AML-193 (cell line): ENCODE measurements at places on chromosomes 5 and 9.

DNA sequence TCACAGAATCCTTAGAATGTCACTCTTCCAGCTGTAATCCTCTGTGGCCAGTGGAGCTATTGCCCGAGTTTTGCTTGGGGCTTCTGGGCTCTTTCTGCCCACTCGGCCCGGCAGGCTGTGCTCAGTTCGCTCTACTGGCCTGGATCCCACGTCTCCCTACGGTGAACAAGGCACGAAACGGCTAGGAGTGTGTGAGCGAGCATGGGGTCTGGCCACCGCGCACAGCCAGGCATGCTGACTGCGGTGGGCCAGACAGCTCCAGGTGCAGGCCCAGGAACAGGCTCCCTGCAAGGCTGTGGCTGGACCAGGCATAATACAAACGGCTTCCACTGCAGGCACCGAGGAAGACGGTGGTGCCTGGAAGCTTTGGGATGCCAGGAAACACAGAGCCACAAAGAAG, 2035.5 kb upstream of the ACO1 start:
- DNase-seq: no peak

GRCh38 chr9:134393582-134394280, 67.5 kb downstream of the RXRA start:
- DNase-seq: no peak

DNA sequence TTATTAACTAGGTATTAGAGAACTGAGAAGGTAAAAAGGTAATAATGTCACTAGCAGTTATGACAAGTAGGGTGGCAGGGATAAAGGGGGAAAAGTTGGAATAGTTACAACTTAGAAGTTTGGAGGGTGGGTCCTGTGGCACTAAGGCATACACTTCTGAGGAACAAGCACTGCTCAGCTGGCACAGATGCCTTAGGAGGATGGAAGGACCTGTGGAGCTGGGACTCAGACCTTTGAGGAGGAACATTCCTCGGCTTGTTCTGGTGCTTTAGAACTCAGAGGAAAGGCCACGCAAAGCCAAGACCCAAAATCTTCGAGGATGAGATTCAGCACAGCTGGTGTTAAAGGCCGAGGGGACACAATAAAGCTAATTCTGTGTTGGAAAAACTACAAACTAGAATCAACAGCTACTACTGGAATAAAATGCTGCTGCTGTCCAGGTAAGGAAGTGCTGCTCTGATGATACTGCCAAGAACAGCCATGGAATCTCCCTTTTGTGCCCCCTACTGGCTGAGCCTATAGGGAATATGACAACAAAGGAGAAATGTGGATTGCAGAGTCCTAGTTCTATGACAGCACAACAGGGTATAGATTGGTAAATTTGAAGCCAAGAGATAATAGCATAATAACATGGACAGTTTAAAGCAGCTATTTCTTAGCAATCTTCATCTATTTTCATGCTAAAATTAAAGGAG, 126.7 kb downstream of the SLC25A46 start:
- peak; percentile 16 for DNase-seq

- no peak for DNase-seq
These were observed 151.2 kb downstream of the TTC39B start for GRCh38 chr9:15155826-15156225.

- DNase-seq: no peak
These were observed 335.8 kb downstream of the GADD45G start for GRCh38 chr9:89940625-89941024.

- no peak for DNase-seq
These were observed 40.7 kb downstream of the TLR4 start for GRCh38 chr9:117744856-117745389.

DNA sequence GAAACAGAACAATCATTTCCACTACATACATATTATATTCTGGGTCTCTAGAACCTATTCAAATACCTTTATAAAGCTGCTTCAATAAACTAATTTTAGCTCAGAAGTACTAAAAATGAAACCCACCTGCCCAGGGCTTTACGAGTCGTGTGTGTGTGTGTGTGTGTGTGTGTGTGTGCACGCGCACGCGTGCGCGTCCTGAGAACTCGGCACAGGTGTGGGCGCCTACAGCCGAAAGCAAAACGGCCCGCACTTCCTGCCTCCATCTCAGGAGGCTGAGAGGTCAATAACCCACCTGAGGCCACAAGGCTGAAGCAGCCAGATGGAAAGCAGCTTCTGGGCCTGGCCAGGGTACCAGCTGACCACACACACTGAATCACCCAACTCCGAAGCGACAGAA, 3.0 kb downstream of the CLPTM1L start:
- DNase-seq: no peak

DNA sequence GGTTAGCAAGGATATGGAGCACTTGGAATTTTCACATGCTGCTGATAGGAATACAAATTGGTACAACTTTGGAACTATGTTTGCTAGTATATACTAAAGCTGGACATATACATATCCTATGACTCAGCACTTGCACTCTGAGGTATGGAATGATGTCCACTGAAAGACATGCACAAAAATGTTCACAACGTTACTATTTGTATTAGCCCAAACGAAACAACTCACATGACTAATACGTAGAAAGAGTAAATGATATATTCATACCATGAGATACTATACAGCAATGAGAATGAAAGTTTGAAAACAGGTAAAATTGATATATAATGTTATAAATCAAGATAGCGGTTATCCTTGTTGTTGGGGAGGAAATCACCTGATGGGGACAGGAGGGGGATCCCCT, 45.5 kb upstream of the CDC42SE2 start:
- DNase-seq: no peak

DNA sequence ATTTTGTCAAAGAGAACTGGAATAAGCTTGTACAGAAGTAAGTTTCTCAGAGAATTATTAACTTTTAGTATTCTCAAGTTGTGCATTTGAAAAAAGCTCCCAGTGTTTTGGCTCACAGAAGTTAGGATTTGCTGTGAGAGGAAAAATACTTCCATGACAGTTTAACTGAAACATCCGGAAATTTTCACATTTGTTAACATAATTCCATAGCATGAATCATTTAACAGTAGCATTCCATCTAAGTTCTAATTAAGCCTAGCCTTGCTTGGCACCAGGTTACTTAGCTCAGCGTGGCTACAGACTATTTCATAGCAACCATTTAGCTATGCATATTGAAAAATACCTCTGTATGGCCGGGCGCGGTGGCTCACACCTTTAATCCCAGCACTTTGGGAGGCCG, 90.8 kb downstream of the LNPEP start:
- no peak for DNase-seq

GRCh38 chr9:99859243-99859980, 37.7 kb downstream of the NR4A3 start:
- DNase-seq: no peak

- no peak for DNase-seq
These were observed 354.3 kb downstream of the RAB3C start for GRCh38 chr5:58937031-58937681.

DNA sequence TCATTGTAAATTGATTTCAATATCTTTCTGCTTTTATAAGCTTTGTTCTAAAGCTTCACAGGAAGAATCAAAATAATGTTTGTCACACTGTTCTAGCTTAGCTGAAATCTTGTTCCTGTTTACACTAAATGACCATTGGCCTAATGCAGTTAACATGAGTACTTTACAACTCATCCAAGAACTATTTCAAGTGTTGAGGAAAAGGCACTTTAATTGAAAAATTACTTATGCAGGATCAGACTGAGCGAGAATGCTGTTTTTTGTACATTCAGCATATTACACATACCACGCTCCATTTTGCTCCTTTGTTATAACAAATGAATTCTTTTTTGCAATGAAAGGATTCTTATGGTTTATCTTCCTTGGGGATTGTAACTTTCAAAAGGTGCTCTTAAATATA, 22.4 kb upstream of the SMIM15 start:
- no peak for DNase-seq

DNA sequence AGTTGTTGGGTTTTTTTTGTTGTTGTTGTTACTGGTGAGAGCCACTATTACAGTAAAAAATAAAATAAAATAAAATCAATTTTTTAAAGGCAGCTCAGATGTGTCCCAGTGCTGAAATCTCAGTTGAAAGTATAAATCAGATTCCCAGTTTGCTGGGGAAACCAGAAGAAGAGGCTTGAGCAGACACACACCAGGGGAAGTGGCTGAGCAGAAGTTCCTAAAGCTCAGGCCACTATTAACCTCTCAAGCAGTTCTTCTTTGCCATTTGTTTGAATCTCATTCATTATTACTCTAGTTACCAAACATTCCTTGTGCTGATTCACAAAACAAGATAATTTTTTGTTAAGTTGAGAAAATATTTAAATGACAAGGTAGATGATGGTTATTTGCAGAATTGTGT, 70.9 kb upstream of the ZSWIM6 start:
- no peak for DNase-seq

DNA sequence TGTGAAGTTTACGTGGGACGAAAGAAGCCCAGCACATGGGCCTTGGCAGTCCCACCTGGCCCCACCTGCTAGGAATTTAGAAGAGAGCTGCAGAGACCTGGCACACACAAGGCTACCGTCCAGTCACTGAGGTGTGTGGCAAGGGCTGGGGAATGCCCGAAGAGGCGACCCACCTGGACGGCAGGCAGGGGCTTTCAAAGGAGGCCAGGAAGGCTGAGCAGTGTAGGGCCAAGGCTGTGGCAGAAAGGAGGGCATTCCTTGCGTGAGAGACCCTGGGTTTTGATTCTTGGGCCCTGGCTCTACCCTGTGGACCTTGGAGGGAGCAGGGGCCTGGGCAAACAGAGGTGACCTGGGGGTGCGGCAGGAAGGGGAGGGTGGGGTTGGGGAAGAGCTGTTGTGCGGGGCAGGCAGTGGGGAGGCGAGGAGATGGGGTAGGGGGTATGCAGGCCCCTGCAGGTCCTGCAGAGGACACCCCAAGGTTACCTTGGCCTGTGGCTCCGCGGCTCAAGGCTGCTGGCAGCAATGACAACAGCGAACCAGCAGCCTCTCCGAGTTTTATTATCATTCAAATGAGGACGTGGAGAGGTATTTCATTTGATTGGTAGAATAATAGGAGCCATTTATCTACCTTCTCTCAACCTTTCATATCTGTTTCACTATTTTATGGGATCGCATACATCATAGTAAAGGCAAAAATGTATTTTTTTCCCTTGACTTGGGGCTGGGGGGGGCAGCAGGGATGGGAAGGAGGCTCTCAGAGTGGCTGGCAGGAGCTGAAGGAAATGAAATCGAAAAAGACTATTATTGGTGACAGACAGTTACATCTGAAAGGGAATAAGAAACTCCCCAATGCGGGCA, 24.8 kb downstream of the TSPAN17 start:
- no peak for DNase-seq

DNA sequence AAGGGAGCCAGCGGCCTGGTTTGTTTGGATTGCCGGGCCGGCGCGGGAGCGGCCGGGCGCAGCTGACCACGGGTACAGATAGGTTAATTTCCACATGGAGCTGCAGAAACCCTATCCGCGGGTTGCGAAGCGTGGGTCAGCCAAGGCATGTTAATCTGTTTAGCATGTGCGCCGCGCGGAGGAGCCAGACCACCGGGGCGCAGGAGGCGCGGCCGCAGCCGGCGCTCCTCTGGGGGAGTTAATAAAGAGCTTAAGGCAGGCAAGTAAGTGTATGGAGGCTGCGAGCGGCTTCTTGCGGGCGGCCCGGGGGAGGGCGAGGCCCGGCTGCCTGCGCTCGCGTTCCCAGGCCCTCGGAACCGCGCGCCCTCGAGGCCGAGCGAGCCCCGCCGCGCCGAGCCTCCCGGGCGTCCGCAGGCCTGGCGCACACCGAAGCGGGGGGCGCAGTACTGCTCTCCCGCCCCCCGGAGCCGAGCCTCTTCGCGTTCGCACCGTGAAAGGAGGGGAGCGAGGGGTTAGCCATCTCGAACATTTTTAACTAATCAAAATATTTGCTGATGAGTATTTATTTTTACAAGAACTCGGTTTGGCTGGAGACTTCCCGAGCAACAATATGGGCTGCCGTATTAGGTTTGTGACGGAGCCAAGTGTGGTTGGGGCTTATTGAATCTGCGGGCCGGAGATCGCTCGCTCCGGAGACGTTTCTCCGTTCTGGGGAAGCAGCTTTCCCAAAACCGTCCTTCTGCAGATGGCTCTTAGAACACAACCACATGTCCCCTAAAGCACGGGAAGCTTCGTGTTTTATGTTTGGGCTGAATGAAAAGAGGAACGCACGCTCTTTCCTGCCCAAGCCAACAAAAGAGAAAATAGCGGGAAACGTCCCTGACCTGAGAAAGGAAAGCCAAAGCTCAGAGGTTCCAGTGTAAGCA, 28.8 kb downstream of the FOXD1 start:
- DNase-seq: no peak

DNA sequence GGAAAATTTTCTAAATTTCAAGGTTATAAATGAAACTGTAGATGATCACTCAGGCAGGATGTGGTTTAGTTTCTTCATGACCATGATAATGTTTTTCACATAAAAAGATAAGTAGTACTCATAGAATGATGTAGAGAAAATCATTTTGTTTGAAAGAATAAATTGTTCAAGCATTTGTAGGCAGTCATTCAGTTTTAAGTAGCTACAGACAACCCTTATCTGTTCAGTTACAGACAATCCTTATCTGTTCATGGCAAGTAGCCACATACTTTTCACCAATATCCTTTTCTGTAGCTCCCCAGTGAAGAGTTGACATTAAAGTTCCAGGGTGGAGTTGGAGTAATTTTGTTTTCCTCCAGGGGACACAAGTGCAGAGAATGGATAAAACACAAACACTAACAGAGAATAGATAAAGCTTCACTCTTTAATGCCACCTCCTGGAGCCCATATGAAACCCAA, 278.1 kb upstream of the TNC start:
- no peak for DNase-seq

GRCh38 chr9:138025908-138026307, 148.3 kb downstream of the CACNA1B start:
- DNase-seq: no peak

DNA sequence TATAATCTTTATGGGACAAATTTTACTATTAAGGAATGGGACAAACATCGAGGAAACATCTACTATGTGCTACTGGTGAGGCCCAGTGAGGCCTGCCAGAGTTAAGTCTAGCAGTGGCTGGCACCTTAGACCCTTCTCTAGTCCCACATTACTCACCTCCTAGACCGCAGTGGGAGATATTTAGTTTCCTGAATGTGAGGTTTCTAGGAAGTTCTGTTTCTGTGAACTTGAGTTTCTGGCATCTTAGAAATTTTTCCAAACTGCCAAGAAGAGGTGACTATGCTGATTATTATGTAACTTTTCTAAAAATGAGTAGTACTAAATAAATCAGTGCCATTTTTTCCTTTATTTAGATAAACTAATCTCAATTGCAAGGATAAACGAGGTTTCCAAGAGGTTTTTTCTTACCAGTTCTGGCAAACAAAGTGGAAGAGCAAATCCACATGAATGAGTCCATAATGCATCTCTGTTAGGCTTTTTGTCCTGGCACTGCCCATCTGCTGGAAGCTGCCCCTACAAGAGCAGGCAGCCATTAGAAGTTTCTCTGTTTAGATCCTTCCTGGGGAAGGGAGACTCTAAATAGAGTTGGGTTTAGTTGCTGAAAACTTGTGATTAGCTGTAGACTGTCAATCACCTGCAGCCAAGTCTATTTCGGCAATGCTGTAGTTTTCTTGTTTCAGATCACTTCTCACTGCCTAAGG, 348.7 kb downstream of the MAN2A1 start:
- no peak for DNase-seq

GRCh38 chr5:147051193-147051592, 172.6 kb upstream of the PPP2R2B start:
- no peak for DNase-seq

GRCh38 chr5:16082053-16082452, 97.5 kb downstream of the MARCHF11 start:
- DNase-seq: no peak
